ENCODE measurements at places on chromosomes 5 and 9. TPM values are rescaled to one million over a fixed set of nuclear protein-coding genes. Genes with fewer than 3 reads are reported as not detected.

DNA sequence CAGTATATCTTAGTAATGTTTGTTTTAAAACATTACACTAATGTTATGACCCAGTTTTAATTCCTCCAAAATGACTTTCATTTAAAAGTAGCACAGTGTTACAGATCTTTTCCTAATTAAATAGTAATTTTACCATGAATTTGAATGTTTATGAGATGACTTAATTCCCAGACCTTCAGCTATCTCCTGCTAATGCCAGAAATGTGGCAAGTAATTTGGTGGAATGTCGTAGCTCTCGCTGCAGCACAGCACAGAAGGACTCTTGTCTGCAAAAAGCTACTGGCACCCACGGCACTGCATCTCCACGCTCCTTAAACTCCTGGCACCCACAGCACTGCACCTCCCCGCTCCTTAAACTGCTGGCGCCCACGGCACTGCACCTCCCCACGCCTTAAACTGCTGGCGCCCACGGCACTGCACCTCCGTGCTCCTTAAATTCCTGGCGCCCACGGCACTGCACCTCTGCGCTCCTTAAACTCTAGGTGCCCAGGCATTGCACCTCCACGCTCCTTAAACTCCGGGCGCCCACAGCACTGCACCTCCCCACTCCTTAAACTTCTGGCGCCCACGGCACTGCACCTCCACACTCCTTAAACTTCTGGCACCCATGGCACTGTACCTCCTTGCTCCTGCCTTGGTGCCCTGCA is 163.1 kb downstream of the CDK5RAP2 start:
- H3K36me3 ChIP-seq, result peaks cover 15% of the 10 kb centered on the region
- no peak overlapping the region for H3K4me3 ChIP-seq
- DNase-seq, result no peak
- H3K4me1 ChIP-seq, result peaks cover 9% of the 10 kb centered on the region
- no peaks in the 10 kb centered on the region for H3K27me3 ChIP-seq
- H3K27ac ChIP-seq, result no peak overlapping the region

DNA sequence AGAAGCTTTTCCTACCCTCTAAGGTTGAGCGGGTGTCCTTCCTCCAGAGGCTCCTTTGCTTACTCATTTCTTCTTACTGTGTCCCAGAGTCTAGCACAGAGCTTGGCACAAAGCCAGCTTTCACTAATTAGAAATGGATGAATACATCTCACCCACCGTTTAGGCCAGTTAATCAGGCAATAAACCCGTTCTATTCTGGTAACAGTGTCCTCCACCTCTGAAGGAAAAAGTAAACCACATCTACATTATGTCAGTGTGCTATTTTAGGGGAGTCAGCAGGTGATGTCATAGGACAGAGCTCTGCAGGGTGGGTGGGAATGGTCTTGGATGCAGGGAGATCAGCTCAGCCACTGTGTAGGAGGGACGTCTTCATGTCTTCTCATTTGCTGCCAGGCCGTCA is 109.2 kb downstream of the OSTF1 start:
- H3K27ac ChIP-seq, result no peak overlapping the region
- H3K36me3 ChIP-seq, result no peaks in the 10 kb centered on the region
- no peaks in the 10 kb centered on the region for H3K27me3 ChIP-seq
- no peak for DNase-seq
- no peaks in the 10 kb centered on the region for H3K4me1 ChIP-seq
- H3K4me3 ChIP-seq, result no peak overlapping the region

DNA sequence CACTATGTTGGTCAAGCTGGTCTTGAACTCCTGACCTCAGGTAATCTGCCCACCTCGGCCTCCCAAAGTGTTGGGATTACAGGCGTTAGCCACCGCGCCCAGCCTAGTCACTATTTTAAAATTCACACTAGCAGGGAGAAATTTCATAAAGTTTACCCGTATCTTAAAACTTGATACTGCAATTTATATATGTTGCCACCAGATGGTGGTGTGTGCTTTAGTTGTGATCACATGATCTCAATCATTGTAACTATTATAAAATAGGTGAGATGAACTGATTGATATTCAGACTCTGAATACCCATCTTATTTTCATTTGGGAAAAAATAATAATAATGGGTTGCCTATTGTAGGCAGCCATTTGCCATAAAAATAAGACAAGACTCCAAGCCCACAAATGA is 1330.4 kb upstream of the WWC1 start:
- H3K4me3 ChIP-seq, result no peak overlapping the region
- no peaks in the 10 kb centered on the region for H3K36me3 ChIP-seq
- no peaks in the 10 kb centered on the region for H3K27me3 ChIP-seq
- H3K4me1 ChIP-seq, result no peaks in the 10 kb centered on the region
- no peak for DNase-seq

ZDHHC11 gene
- total RNA-seq, result not detected

DNA sequence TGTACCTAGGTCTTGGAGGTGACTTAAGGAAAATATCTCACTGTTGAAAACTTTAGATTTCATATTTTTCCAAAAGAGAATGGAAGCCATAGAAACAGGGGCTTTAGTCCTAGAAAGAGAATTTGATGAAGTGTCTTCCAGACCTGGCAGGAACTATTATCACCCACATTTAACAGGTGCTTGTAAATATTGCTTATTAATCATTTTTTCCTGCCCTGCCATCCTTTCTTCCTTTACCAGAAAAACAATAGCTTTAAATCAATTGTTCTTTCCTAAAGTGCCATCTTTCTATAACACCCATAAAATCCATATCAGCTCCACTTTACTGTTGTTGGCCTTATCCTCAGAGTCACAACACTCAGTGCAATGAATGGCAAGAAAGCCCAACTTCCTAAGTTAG is 350.9 kb downstream of the YTHDC2 start:
- no peak for DNase-seq
- H3K27me3 ChIP-seq, result no peaks in the 10 kb centered on the region

BASP1 gene
- total RNA-seq, result not detected

- H3K27ac ChIP-seq, result peak overlapping the region; percentile 55
- H3K36me3 ChIP-seq, result no peaks in the 10 kb centered on the region
- DNase-seq, result no peak
- no peaks in the 10 kb centered on the region for H3K27me3 ChIP-seq
- H3K4me3 ChIP-seq, result no peak overlapping the region
Observed at GRCh38 chr5:154762700-154763099, 7.5 kb downstream of the LARP1 start.

- DNase-seq, result no peak
- H3K27ac ChIP-seq, result no peak overlapping the region
Observed at GRCh38 chr9:37251452-37251851, 131.1 kb downstream of the ZCCHC7 start.

All from gastrocnemius medialis (tissue), 4 donors.